Urothelium cell line (cell line): ENCODE measurements at places on chromosomes 13 and 19.

DNA sequence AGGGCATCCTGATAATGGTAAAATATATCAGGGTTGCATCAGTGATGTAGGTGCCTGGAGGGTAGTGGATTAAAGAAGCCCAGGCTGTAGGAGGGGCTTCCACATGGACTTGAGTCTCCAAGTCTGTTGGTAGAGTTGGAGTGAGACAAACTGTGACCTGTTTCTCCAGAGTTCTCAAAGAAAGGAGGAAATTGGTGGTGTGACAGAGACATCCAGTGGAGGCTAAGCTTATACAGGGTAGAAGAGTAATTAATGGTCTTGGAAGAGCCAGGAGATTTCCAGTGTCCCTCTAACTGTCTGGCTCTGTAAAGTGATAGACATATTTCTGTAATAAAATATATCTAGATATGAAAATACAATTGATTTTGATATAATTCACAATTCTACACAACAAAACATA, 61.1 kb downstream of the GPC5 start:
- no peak for DNase-seq

- DNase-seq, result no peak
Observed at GRCh38 chr13:111347438-111347837, 27.0 kb downstream of the TEX29 start.

DNA sequence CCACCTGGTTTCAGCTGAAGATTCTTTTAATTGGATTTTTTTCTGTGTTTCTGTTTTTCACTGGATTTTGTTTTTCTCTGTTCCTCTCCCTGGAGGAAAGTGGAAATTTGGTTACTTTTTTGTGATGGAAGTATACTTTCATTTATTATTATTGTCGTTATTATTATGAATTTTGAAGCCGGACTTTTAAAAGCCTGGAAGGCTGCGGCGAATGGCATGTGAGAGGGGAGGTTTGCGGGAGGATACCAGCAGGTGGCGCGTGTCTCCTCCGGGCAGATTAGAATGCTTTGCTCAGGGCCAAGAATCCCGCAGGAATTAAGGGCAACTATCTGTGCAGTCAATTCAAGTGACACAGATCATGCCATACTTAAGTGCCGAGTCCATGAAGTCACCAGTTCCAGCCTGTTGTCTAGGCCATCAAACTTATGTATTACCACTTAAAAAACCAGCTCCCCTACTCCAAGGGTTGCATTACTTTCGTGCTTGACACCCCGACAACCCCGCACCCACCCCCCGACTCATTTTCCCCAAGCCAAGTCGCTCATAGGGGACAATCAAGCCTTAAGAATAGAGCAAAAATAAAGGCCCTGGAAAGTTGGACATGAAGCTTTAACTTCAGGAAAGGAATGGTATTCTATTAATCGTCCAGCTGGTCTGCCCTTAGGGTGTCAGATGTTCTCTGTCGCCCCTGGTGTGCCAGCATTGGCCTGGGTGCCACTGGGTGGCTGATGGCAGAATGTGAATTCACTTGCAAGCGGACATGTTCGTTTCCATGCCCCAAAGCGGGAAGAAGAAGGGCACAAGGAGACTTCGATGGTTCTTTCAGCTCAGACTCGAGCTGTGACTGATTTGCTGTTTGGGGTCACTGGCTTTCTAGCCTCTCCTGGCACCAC, 1.3 kb upstream of the LRCH1 start:
- DNase-seq, result peak; percentile 62

DNA sequence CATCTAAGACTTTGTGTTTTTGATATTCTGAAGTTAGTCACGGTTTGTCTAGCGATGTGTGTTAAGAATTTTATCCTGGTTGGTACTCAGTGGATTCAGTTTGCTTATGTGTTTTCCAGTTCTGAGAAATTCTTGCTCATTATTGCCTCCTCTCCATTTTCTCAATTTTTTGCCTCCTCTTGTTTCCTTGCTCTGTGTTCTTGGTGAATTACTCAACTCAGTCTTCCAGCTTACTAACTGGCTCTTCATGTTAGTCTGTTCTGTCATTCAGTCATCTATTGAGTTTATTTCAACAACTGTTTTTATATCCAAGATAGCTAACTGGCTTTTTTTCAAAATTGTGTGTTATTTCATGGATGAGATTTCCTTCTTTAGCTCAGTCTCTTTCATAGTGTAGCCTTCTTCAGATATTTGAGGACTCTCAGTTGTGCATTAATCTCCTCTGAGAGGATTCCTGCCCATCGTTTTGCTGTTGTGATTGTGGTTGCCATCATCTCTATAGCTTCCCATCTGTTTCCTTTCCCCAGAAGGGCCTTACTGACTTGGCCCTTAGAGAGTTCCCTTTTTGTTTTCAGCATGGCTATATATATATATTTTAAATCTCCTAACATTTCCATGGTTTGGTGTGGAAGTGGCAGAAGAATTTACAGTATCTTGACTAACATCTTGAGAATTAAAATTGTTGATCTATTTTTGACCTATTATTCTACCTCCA, 6.2 kb downstream of the SETDB2 start:
- DNase-seq, result no peak

DNA sequence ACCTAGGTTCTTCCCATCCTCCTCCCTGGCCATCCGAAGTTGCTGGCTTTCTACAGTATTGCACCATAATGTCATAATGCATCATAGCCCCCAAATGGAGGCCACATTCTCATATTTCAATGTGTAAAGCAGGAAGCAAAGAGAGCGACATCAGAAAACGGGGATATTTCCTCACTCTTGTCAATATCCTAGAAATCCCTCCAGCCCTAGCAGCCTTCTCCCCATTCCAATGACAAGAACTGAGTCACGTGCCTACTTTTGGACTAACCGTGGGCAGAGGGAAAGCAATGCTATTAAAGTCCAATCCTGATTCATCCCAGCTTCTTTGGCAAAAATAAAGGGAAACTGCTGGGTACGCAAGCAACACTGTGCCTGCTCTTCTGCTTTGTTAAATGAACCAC, 4.3 kb upstream of the RAP2A start:
- no peak for DNase-seq

- DNase-seq, result peak; percentile 38
Observed at GRCh38 chr19:1237754-1238368, at the start of gene CBARP. Gene CBARP, minus strand, starts transcription at chr19:1238005. Its CDS starts 1,905 bp downstream, at chr19:1236100.

DNA sequence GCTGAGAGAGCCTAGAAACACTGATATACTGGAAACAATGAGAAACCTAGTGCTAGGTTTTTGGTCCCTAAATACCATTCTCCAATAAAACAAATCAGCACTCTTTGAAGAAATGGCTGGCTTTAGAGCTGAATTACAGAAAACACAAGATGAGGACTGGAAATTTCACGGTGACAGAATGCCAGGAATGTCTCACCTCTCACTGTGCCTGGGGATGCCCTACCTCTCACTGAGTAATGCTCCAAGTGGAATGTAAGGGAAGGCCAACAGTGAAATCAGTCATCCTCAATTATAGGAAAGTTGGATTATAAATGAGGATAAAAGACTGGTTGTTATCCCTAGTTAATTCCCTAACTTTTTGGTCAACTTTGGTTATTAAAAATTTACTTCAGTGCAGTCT, 259.0 kb downstream of the NALCN start:
- no peak for DNase-seq
